ENCODE measurements at places on chromosomes 1 and 21.
A peak's percentile ranks its signal among the peaks of the same experiment; 100 is the strongest.

GRCh38 chr1:229778794-229779193 is 152.7 kb downstream of the URB2 start:
- DNase-seq = no peak

DNA sequence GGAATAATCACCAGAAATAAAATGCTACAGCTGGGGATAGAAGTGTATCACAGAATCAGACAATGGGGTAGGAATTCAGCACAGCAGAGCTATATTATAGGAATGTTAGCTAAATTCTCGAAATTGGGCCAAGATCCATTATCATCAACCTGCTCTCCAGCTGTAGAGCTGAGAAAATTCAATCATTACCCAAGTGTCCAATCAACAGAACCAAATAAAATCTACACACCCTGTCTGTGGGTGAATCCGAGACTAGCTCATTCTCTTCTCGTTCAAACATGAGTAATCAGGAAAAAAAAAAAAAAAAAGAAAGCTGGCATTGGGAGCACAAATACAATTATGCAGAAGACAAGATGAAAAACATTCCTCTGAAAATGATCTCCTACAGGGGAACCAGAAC is 119.2 kb downstream of the CDC7 start:
- DNase-seq = no peak

DNA sequence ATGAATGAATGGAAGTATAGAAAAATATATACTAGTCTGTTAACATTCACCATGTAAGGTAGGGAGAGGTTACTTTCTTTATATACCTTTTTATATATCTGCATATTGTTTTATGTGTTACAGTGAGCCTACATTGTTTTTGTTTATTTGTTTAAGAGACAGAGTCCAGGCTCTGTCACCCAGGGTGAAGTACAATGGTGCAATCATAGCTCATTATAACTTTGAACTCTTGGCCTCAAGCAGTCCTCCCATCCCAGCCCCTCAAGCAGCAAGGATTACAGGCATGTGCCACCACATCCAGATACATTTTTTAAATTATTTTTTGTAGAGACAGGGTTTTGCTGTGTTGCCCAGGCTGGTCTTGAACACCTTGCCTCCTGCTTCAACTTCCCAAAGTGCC is 7.4 kb upstream of the SCYL3 start:
- no peak for DNase-seq

DNA sequence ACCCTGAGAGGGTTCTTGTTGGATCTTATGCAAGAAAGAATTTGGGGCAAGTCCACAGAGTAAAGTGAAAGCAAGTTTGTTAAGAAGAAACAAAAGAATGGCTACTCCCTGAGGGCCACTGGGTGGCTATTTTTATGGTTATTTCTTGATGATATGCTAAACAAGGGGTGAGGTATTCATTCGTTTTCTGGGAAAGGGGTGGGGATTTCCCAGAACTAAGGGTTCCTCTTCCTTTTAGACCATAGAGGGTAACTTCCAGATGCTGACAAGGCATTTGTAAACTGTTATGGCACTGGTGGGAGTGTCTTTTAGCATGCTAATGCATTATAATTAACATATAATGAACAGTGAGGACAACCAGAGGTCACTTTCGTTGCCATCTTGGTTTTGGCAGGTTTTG is 18.2 kb upstream of the IFI6 start:
- no peak for DNase-seq

DNA sequence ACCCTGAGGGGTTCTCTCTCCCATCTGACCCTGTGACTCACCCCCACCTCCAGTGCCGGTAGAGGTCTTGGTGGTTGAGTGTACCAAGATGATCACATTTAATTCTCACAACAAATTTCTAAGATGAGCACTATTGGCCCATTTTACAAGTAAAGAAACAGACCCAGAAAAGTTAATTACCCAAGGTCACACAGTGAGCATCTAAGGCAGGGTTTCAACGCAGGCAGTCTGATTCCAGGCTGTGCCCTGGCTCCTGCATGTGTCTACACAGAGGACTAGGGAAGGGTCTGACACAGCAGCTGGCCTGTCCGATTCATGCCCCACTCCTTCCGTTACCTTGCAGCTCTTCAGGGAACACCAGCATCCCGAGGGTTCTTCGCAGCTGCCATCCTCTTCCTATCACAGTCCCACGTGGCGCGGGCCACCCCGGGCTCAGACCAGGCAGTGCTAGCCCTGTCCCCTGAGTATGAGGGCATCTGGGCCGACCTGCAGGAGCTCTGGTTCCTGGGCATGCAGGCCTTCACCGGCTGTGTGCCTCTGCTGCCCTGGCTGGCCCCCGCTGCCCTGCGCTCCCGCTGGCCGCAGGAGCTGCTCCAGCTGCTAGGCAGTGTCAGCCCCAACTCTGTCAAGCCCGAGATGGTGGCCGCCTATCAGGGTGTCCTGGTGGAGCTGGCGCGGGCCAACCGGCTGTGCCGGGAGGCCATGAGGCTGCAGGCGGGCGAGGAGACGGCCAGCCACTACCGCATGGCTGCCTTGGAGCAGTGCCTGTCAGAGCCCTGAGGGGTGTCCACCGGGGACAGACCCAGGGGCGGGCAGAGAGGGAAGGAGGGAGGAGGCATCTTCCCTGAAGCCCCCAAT is 7.5 kb downstream of the NCDN start:
- no peak for DNase-seq

DNA sequence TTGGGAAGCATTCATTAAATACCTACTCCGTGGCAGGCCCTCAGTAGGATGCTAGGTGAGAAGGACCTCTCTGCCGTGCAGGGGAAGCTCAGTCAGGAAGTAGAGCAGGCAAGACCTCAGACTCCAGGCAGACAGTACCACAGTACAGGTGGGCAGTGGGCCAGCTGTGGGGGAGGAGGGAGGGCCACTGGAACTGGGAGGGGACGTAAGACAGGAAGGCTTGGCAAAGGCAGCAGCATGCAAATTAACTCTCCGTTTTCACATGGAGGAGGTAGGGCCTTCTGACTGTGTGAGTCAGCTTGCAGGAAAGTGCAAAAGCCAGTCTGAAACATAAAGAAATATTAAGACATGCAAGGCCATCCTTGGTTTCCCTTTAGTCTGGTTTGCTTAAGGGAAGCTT is 157.7 kb downstream of the TRIM33 start:
- DNase-seq = peak; percentile 56

GRCh38 chr1:67601539-67601938 is 83.5 kb upstream of the GADD45A start:
- DNase-seq = no peak

DNA sequence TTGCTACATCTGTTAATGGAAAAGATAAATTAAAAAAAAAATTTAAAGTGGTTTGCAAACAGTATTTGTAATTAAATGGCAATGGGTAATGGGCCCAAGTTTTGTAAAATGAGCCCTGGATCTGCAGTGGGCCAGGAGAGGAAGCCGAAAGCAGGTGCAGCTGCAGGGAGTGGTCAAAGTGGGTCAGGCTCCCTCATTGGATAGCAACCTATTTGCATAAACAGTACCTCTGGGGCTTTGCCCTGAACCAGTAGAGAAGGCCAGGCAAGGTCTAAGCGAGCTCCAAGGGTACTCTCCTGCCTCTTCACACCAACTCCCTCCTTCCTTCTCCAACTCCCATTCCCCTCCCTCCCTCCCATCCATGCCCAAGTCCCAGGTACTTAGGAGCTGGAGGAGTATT is 138.9 kb downstream of the HMGB4 start:
- no peak for DNase-seq

DNA sequence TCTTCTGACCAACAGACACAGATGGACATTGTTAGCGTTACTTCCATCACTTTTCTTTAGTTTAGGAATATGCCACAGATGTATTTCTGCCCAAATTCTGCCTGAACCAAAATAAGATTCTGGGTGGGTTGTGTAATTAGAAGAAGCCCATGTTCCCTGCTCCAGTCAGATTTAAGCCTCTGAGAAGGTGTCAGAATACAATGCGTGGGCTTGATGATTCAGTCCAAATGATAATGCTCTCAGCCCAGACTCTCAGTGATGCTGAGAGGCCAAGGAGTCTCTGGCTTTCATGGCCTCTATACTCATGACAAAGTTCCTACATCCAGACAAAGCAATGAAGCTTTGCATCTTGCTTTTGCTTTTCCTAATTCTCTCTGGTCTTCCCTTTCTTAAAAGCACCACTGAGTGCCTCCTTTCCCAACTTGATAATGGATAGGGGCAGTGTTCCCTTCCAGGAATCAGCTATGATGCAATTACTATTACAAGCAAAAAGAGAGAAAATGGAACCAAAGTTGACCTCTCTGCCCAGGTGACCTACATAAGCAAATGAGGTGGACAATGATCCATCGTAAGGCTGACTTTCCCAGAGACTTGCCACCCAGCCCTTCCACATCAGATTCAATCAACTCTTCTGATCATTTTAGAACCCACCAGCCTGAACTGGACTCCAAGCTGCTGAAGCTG is 8.8 kb downstream of the SEC16B start:
- DNase-seq = no peak

DNA sequence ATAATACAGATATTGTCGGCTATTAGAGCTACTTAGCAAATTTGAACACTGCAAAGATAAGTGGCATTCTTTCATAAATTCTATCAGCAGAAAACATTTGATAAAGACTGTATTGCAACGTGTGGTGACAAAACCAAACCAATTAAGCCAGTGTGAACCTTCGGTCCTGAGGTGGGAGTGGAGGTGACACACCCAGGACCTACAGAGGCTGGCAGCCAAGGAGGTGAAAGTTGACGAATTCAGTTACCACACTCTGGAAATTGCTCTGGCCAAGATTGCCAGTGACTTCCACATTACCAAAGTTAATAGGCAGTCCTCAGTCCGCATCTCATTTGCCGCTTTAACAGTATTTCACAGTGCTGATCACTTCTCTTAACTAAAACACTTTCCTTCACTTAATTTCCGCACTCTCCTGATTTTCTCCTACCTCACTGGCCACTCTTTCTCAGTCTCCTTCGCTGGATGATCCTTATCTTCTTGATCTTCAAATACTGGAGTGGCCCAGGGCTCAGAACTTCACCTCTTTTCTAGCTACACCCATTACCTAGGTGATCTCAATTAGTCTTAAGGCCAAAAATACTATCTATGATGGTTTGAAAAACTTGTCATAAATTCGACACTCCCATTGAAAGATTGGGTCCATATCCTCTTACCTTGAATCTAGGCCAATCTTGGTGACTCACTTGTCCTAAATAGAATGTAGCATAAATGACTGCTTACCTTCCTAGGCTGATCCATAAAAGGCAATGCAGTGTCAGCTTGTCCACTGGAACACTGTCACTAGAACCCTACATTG is 5.1 kb upstream of the CDC42BPA start:
- no peak for DNase-seq

DNA sequence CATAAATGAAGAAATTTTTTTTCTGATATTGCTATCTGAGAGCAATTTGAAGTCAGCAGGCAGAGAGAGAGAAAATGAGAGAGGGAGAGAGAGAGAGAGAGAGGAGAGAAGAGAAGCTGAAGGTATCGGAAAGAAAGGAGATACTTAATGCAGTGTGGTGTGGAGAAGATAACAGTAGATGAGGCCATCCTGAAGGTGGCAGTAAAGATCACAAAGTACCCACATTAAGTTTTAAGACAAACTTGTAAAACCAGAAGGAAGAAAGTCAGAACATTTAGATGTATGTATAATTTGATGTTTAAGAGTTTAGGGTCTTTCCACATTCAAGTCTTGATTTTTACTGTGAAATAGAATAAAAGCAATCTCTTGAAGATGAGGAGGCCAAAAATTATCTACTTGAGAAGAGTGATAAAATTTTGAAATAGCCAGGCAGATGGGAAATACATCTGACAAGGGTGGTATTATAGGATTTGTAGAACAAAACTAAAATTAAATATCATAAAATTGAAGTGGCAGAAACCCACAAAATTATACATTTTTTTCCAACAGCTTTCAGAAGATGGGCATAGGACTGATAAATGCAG is 1753.4 kb downstream of the MRPL39 start:
- no peak for DNase-seq

DNA sequence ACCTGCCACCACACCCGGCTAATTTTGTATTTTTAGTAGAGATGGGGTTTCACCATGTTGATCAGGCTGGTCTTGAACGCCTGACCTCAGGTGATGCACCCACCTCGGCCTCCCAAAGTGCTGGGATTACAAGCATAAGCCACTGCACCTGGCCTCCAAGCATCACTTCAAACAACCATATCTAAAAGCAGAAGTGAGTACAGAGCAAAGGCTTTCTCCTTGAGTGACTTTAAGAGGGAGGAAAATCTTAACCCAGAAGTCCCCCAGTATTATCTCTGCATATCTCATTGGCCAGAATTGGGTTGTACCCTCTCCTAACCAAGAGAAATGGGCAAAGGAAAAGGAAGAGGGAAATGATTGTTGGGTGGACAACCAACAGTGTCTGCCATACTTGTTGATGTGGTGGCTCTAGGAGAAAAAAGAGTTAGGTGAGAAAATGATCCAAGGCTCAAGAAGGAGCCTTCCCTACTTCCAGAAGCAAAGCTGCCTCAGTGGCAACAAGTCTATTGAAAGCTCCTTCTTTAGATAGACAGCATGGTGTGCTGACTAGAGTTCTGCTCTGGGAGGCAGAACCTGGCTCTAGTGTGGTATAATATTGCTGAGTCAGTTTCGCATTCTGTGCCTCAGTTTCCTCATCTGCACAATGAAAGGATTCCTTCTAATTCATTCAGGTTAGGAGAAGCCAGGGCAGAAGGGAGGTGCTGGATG is 16.8 kb upstream of the FOXE3 start:
- no peak for DNase-seq

- DNase-seq = peak; percentile 43
These were observed 60.3 kb downstream of the CD46 start for GRCh38 chr1:207811920-207812720.

DNA sequence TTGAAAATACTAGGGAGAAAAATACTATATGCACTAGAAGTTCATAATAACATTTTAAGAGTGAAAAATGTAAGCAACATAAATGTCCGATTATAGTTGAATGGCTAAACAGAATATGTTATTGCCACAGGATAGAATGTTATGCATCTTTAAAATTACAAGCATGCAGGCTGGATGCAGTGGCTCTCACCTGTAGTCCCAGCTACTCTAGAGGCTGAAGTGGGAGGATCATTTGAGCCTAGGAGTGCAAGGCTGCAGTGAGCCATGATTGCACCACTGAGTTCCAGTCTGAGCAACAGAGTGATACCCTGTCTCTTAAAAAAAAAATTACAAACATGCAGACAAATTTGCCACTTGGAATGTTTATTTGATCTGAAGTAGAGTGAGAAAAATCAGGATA is 3.0 kb upstream of the BATF3 start:
- no peak for DNase-seq

DNA sequence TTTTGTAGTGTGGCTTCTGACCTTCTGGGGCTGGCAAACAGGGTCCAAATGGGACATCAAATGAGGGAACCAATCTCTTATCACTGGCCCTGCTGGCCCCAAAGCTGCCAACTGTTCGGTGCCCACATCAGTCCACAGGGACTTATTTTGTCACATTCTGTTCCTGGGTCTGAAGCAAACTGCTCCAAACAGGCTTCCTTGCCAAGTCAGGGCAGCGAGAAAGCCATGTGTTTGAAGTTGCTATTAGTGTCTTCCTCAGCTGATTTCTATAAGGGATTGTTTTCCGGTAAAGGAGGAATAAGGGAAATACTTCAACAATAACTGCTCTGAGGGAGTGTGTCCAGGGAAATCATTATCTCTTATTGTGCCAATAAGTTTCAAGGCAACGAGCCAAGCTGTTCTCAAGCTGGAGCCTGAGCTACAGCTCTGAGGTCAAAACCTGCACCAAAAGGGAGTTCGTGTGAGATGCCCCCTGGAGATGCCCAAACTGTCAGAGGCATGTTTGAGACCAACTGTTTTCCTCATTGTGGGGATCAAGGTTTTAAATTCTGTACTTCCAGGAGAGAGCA is 381.4 kb upstream of the PROX1 start:
- no peak for DNase-seq

- peak; percentile 58 for DNase-seq
These were observed 59.0 kb upstream of the CD1D start for GRCh38 chr1:158121604-158122254.

Data from EH (cell line).